ENCODE measurements at places on chromosomes 2 and 18.
A peak's percentile ranks its signal among the peaks of the same experiment; 100 is the strongest.

DNA sequence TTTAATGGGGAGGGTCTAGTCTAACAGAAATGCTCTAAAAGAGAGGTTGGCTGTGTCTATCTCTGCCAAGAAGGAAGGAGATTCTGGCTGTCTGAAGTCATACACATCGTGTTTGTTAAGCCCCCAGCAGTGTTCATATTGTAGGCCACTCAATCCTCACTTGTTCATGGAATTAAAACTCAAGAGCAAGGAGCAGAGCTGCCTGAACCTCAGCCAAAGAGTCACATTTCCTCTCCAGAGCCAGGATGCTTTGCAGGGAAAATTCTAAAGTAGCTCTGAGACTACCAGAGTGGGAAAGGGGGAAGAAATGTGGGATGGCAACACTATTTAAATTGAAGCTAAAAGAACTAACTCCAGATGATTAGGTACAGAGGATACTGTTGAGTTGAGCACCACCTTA is 190.7 kb upstream of the CXCR4 start:
- DNase-seq, result no peak

DNA sequence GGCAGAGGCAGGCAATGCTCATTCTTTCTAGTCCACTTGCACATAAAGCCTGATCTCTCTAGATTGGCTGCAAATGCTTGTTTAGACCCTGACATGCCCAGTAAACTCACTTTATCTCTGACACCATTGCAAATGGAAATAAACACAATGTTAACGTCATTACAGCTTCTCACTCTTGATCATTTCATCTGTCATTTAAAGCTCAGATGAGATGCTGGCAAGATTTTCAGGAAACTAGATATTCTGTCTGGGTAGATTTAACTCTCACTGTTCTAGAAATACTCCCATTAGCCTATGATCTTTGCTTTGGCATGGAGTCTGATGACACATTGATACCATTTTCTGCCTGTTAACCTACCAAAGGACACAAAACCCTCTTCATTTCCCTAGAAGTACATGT is 320.7 kb upstream of the HNRNPA3 start:
- DNase-seq, result no peak

DNA sequence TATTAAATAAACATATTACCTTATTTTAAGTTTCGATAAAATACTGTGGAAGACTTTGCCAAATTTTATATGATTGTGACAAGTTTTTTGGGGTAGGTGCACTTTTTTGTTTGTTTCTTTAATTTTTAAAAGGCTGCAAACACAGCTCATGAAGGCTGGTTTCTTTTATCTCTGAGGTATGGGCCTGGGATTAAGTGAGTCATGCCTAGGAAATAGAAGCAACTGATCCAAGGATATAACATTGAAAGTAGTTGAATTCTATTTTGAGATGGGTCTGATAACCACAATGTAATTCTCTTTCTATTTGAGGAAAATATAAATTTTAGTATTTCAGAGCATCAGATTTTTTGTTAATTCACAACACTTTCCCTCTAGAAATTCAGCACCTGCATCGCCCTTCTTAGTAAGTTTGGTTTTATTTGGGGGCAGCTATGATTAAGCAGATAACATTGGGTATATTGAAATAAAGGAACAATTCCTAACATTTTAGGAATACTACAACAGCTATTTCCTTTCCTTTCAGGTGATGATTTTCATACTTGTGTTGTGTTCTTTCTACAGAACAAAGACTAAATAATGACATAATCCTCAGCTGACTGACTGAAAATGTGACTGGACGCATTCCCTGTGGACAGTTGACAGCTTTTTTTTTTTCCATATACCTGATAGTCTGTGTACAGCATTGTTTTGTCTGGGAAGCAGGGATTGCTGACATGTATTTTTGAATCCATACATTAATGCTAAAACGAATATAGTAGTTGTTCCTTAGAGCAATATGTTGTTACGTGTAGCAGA is 16.8 kb downstream of the RBM45 start:
- peak; percentile 56 for DNase-seq

DNA sequence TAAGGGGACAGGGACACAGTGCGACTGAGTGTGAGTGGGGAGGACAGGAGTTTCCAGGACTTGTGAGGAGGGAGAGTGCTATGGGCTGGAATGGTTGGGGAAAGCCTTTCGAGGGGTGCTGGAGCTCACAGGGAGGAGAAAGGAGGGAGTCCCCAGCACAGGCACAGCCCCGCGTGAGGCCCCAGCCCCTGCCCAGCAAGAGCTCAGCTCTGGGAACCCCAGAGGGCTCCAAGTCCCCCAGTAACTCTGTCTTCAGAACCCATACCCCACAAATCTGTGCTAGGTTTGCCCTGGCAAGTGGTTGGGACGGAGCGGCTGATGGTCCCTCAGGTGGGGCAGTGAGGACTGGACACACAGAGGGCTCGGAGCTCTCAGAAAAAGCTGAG is 75.4 kb downstream of the SFXN5 start:
- no peak for DNase-seq

GRCh38 chr18:7566244-7566566 is 911 bp upstream of the PTPRM start:
- no peak for DNase-seq

DNA sequence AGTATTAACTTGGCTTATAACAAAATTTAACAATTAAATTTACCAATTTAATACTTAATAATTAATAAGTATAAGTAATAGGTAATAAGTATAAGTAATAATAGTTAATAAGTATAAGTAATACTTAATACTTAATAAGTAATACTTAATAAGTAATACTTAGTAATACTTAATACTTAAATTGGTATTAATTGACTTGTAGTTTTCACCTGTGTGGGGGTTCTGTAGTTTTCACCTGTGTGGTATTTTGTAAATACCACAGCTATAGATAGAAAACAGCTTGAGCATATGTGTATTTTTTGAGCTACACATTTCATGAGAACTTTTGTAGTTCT is 55.4 kb downstream of the MAPRE2 start:
- no peak for DNase-seq

DNA sequence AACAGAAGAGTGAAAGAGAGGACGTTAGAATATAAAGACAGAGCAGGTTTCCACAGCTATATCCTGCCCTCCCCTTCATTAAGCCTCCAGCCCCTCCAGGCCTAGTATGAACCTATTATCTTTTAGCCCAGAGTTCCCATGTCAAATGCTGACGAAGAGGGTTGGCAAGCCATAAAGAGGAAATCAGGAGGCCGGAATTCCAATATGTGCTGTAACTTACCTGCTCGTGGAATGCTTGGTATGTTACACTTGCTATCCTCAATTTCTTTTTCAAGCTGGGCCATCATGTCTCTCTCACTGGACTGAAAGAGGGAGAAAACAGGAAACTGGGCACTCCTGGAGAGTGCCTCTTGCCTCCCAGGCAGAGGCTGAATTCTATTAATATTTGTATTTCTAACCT is 264.1 kb downstream of the TRIB2 start:
- no peak for DNase-seq

DNA sequence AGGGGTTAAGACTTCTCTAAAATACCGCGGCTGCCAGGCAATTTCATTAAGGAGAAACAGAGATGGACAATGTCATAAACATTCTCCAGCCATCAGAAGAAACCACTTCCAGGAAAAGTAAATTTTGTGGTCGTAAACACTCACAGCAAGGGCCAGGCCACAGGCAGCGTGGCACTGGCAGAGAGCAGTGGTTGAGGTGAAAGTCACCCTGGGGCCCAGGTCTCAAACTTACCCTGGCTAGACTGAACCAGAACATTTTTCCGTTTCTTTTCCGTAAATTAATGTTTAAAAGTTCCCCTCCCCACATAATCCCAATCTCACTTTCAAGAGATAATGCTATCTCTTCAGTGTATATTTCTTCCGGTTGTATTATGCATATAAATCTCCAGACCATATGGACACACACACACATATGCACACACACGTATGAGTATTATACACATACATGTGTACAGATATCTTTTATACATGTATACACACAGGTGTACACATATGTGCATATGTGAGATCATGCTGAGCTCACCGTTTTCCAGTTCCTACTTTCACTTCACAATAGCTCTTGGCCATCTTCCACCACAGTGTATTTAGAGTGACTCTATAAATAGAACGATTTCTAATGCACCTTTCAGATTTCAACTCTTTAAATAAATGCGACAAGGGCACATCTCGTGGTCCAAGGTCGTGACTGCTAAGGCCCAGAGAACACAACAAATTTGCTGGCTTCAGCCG is 90.1 kb downstream of the MALT1 start:
- DNase-seq, result no peak

DNA sequence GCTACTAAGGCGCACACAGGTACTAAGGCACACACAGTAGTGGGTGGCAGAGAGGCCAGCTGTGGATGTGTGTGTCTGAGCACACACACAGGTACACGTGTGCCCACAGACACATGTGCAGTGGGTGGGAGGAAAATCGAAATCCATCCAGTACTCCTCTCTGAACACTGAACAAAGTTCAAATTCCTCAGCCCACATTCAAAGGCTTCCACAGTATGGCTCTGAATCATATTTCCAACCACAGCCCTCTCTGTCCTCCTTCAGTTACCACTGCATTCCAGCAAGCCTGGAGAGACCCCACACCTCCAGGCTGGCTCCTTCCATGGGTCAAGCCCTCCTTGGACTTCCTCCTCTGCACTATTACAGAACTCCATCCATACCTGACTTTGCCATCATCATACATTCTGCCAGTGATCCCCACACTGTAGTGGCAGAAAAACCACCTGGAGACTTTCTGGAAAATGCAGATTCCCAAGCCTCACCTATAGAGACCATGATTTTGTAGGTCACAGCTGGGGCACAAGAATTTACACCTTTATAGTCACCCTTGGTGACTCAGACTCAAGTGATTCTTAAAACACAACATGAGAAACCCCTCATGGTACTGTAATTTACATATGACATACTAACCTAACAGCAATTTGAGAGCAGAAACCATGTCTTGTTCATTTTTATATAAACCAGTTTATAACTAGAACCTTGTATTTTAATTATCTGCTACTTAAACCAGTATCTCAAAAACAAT is 31.4 kb downstream of the EPG5 start:
- DNase-seq, result peak; percentile 85

GRCh38 chr2:50335433-50335832 is 696.5 kb downstream of the NRXN1 start:
- no peak for DNase-seq

DNA sequence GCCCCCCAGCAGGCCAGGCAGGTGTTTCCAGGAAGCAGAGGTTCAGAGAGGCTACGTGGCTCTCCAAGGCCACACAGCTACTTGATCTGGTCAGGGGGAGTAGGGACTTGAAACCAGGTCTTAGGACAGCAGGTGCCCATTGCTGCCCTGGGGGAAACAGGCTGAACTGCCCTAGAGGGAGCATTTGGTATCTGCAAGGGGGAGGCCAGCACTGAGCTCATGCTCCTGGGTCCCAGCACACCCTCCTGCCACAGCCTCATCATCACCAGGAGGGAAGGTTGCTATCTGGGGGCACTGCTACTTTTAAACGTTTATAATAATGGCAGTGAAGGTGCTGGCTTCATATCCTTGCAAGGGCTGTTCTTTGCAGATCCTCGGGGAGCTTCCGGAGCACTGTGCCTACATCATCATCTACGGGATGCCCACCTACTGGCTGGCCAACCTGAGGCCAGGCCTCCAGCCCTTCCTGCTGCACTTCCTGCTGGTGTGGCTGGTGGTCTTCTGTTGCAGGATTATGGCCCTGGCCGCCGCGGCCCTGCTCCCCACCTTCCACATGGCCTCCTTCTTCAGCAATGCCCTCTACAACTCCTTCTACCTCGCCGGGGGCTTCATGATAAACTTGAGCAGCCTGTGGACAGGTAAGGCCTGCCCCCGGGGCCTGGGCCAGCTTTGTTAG is 36.1 kb downstream of the ABCG8 start:
- DNase-seq, result no peak

GRCh38 chr2:56478027-56478426 is 294.2 kb downstream of the CCDC85A start:
- no peak for DNase-seq

- DNase-seq, result peak; percentile 65
These were observed 649.1 kb downstream of the NYAP2 start for GRCh38 chr2:226048611-226049010.

DNA sequence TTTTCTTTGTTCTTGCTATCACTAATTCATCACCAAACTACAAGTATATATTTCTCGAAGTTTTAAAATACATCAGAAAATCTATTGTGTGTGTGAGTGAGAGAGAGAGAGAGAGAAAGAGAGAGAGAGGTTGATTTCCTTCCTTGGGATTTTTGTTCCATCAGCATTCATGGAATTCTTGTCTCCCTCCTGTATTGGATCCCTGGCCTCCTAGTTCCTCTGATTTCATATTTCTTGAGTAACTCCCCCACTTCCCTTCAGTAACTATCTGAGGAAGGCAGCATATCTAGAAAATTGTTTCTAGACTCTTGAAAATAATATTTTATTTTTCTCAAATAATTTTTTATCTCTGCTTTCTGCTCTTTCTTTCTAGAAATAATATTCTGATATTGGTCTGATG is 13.3 kb upstream of the ACTR2 start:
- peak; percentile 53 for DNase-seq

DNA sequence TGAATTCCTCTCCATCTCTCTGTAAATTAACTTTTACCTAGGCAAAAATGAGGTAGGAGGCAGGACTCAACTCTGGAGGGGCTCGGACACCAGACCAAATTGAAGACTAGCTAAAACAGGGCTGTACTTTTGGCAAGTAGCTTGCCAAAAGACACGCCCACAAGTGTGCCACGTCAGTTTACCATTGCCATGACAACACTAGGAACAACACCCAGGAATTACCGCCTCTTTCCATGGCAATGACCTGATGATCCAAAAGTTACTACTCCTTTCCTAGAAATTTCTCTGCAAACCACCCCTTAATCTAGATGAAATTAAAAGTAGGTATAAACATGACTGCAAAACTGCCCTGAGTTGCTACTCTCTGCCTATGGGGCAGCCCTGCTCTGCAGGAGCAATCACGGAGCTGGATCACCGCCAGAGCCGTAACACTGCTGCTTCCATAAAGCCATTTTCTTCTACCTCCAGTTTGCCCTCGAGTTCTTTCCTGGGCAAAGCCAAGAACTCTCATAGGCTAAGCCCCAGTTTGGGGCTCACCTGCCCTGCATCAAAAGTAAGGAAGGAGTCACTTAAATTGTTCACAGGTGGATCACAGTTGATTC is 66.0 kb upstream of the FAM136A start:
- peak; percentile 11 for DNase-seq

GRCh38 chr18:21474621-21475020 is 125.9 kb downstream of the ESCO1 start:
- no peak for DNase-seq

DNA sequence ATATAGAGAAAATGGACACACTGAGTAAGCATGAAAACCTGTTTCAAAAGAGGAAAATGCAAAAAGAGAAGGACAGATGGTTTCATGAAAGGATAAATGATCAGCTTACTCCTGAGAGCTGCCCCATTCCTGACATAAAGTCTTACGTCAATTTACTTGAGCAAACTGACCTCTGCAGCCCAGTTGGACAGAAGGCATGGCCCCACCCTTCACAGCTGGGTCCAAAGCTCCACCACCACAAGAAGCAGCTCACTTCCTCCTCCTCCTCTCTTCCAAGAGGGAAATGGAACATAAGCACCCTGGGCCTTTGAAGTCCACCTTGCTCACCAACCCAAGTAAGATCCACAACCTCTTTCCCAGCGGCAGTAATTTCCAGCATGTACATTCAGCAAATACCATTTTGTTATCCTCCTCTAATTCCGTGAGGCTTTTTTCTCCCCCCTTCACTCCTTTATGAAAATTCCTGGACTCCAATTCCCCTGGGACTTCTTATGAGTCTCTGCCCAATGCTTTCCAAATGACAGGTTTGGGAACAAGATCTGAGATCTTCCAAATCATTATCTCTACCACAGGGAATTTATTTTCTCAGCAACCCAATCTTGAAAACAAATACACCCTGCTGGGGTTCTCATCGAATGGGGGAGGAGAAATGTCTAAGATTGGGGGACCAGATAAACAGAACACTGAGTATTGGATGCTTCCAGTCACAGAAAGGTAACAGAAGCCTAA is 10.1 kb downstream of the COL4A4 start:
- DNase-seq, result no peak

All from amniotic epithelial cell (primary cell).